HTR-8/SVneo (cell line): ENCODE measurements at places on chromosomes 1 and 21.

GRCh38 chr1:4315202-4315601 lies 339.2 kb upstream of the AJAP1 start:
- no peak for DNase-seq

- DNase-seq: no peak
Measured at GRCh38 chr1:8677782-8678181, 139.7 kb downstream of the RERE start.

DNA sequence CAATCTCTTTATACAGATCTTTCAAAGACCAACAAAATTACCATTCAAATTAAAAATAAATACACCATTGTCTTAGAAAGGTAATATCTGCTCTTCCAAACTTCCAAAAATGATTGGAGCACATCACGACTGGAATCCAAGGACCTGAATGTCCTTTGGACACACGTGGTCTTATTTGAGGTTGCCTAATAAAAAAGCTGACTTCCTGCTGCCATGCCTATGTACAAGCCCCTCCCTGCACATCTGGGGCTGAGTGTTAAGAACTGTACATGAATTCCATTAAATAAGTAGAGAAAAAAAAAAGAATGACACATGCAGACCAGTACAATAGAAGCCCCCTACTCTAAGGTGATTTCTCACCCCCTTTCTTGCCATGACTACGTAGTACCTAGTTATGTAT lies 73.6 kb downstream of the SUSD4 start:
- DNase-seq: no peak

GRCh38 chr1:161736335-161736969 lies 13.1 kb upstream of the DUSP12 start:
- DNase-seq: no peak

DNA sequence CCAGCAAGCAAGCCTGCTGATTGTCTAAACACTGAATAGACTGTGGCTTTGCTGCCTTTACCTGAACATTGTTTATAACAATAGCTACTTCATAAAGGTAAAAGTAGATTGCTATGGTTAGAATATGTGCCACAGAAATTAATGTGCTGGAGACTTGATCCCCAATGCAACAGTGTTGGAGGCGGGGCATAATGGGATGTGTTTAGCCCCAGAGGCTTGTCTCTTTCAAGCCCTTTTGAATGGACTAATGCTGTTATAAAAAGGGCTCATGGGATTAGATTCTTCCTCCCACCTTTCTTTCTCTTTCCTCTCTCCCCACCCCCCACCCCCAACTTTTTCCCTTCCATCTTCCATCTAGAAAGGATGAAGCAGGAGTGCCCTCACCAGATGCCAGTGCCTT lies 80.2 kb upstream of the PPP2R5A start:
- no peak for DNase-seq

GRCh38 chr1:165235777-165236291 lies 120.7 kb downstream of the LMX1A start:
- no peak for DNase-seq

DNA sequence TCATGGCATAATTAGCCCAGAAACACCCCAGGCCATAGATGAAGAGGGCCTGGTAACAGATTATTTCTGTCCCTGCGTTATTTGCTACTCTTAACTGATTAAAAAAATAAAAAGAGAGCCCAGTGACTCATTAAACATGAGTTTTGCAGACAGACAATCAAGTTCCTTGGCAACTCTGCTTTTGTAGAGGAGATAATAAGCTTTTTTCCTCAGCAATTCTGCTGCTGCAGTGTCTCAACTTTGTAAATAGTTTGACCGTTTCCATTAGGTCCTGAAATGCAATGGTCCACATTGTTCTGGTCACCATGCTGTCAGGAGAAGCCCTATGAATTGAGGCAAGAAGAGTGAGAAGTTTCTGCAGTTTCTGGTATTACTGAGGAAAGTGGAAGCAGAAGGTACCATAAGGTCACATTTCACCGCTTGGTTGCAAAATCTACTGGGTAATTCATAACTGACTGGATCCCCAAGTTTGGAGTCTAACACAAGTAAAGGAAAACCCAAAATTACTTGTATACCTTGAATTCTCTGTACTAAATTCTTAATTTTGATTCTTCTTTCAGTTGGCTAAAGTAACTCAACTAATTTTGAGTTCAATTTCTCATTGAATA lies 139.5 kb downstream of the ZZZ3 start:
- DNase-seq: no peak

DNA sequence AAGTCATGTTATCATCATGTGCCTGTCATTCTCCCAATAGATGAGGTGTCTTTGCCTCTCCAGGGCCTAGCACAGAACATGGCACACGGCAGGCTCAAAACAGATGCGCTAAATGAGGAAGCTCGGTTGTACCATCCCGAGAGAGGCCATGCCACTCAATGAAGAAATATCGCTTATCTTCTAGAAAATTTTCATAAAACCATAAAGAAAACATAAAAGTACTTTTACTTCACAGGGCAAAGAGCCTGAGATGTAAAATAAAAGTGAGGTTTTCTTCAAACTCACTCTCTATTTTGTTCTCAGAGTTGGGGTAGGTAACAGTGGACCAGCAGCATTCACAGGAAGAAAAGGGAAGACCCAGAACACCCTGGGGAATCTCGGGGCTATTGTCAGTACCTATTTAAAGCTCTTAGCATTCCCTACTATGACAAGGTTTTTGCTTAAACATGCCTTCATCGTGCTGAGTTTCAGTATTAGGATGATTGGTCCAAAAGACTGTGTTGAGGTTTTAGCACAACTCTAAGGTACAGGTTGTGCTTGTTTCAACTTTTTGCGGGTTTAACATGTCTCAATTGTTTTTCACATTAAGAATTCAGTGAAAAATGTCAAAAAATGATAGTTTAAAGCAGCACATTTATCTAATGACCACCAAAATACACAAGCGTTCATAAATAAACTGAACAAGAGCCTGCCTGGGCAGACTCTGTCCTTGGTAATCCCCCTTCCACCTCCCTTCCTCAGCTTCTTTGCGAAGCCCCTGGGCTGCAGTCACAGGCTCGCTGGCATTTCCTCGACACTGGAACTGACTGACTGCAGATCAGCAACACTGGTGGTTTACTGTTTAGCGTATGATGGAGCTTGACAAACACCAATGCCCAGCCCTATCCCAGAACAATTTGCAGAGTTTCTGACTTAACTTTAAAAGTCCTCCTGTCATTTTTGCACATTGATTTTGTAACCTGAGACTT lies 55.6 kb downstream of the COQ8A start:
- no peak for DNase-seq

- DNase-seq: no peak
Measured at GRCh38 chr1:206430031-206430983, 40.0 kb upstream of the IKBKE start.

- DNase-seq: no peak
Measured at GRCh38 chr1:98045767-98046641, 125.2 kb upstream of the DPYD start.

GRCh38 chr1:91556556-91556955 lies 55.9 kb downstream of the CDC7 start:
- no peak for DNase-seq

DNA sequence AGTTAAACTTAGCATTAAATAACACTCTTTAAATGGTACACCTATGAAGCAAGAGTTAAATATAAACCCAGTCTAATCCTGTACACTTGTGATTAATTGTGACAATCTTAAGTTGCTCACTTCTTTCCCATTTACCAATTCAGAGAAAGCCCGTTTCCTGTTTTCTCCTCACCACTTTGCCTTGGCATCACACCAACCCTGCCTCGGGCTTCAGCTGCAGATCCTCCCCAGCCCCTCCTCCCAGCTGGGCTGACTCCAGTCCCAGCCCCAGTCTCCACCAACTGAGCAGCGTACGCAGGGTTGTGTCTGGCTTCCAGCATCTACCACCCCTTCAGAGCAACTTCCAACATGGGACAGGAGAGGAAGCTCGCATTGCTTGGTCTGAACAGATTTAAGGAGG lies 4.1 kb downstream of the PYCR2 start:
- peak; percentile 54 for DNase-seq

DNA sequence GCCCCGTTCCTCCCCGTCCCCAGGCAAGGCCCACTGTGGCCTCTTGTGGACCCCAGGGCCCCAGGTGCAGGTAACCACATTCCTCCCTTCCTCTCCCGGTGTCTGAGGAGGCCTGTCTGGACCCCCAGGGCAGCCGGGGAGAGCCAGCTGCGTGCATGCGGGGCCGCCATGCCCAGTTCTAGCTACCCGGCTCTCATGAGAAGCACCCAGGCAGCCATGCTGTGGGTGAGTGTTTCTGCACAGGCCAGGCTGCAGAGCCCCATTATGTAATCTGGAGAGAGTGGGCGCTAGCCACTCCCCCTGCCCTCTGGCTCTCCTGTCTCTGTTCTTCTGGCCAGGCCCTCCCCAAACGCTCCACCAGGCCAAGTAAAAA lies 18.4 kb upstream of the PLEKHG5 start:
- DNase-seq: no peak

- DNase-seq: no peak
Measured at GRCh38 chr1:247077876-247078257, 744 bp downstream of the ZNF670 start.

DNA sequence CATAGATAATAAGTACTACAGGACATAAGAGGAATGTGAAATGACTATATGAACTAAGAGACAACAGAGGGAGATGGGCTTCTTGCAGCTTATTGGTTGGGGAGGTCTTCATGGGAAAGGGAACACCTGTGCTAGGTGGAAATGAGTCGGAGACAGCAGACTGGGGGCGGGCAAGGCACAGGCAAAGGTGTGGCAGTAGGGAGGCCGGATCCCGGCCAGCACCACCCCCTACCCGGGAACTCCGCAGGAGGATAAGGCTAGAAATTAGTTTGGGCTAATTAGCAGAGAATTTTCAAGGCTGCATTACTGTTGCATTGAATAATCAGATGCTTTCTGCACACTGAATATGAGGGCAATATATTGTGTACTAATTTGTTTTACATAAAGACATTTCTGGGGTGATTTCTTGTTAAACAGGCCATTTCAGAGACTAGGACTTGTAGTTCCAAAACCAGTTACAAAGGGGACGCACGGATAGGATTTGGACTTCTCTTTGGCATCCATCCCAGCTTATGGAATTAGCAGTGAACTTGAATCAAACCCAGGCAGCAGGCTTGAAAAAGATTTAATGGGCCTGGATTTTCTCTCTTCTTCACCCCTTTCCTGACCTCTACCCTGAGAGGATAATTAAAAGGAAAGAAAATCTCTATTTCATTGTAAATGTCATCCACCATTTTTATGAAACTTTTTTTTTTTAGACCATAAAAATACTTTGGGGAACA lies 2.2 kb upstream of the HUNK start:
- DNase-seq: no peak

DNA sequence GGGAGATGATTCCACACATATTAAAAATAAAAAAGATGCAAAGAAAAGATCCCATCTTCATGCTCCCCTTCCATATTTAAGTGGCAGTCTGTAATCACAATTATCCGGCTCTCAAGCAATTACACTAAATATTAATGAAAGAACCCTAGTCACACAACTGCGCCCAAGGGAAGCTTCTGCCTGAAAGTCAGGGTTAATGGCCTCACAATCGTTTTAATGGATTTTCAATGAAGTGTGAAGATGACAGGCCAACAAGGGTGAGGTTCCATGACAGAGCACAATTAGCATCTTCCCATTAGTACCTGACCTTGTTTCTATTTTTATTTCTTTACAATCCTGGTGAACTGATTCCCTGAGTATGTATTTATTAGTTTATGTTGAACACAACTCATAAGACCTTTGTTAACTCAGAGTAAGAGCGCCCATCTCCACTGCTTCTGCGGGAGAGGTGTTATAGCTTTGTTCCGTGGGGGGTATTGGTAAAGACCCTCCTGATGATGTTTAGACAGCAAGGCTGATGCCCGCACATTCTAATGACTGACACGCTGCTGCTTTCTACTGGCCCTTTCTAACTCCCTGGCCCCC lies 80.9 kb downstream of the IER5 start:
- DNase-seq: no peak

- no peak for DNase-seq
Measured at GRCh38 chr1:184826001-184826400, 71.3 kb upstream of the EDEM3 start.

GRCh38 chr1:27570356-27570755 lies 33.6 kb downstream of the AHDC1 start:
- DNase-seq: no peak

DNA sequence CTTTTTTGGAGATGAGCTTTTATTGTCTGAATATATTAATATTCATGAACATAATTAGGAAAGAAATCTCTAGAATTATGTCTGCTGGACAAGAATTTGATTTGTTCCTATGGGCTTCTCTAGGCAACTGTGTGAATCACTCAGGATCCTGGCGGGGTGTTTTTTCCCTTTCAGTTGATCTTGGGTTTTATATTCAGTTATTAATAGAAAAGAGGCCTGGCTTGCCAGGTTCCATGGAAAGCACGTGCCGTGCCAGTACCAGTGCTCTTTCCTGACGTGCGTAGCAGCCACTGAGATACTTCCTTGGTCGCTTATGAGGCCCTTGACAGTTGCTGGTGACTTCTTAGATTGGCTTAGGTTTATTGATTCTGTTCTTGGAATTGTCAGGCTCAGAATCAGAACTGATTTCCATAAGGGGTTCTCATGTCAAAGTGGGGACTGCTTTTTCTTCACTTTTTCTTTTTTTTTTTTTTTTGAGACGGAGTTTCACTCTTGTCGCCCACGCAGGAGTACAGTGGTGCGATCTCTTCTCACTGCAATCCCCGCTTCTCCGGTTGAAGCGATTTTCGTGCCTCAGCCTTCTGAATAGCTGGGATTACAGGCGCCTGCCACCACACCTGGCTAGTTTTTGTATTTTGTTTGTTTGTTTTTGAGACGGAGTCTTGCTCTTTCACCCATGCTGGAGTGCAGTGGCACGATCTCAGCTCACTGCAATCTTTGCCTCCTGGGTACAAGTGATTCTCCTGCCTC lies 48.7 kb upstream of the KIF1B start:
- no peak for DNase-seq

DNA sequence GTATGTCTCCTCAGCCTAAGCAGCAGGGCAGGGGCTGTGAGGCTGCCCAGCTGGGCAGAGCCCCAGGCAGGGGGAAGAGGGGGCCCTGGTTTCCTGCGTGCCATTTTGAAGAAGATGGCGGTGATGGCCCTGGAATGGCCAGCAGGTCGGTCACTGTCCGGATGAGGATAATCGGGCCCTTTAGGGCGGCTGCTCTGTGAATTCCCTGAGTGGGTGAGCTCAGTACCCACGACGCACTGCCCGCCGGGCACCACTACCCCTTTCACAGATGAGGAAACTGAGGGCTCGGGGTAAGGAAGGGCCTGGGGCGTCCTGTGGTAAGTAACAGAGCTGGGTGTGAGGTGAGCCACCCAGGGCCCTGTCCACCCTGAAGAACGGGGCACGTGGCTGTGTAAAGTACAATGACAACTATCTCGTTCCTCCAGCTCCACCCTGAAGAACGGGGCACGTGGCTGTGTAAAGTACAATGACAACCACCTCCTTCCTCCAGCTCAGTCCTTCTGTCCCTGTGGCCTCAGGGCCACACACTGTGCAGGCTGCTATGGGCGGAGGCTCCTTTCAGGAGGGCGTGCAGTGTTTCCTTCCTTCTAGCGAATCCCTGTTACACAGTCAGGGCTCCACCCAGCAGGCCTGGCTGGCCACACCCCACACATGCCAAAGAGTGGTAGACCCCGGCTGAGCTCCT lies 23.2 kb downstream of the ITGB2 start:
- no peak for DNase-seq

- no peak for DNase-seq
Measured at GRCh38 chr21:34942911-34943310, 106.2 kb downstream of the RUNX1 start.

- no peak for DNase-seq
Measured at GRCh38 chr1:226657895-226658545, 81.1 kb downstream of the ITPKB start.

- DNase-seq: peak; percentile 67
Measured at GRCh38 chr1:90850898-90851710, 134.0 kb upstream of the BARHL2 start.
